ENCODE measurements at places on chromosomes 2 and 18.

GRCh38 chr2:187320846-187321245 is 127.2 kb downstream of the CALCRL start:
- no peak for DNase-seq

GRCh38 chr2:134352844-134353243 is 99.0 kb downstream of the MGAT5 start:
- no peak for DNase-seq

GRCh38 chr2:20067992-20068584 is 16.7 kb upstream of the LAPTM4A start:
- no peak for DNase-seq

- no peak for DNase-seq
Measured at GRCh38 chr2:21039979-21040467, 3.9 kb downstream of the APOB start.

- no peak for DNase-seq
Measured at GRCh38 chr2:46188041-46188716, 109.0 kb upstream of the EPAS1 start.

- DNase-seq, result no peak
Measured at GRCh38 chr2:68238955-68239822, 13.1 kb downstream of the PPP3R1 start.

DNA sequence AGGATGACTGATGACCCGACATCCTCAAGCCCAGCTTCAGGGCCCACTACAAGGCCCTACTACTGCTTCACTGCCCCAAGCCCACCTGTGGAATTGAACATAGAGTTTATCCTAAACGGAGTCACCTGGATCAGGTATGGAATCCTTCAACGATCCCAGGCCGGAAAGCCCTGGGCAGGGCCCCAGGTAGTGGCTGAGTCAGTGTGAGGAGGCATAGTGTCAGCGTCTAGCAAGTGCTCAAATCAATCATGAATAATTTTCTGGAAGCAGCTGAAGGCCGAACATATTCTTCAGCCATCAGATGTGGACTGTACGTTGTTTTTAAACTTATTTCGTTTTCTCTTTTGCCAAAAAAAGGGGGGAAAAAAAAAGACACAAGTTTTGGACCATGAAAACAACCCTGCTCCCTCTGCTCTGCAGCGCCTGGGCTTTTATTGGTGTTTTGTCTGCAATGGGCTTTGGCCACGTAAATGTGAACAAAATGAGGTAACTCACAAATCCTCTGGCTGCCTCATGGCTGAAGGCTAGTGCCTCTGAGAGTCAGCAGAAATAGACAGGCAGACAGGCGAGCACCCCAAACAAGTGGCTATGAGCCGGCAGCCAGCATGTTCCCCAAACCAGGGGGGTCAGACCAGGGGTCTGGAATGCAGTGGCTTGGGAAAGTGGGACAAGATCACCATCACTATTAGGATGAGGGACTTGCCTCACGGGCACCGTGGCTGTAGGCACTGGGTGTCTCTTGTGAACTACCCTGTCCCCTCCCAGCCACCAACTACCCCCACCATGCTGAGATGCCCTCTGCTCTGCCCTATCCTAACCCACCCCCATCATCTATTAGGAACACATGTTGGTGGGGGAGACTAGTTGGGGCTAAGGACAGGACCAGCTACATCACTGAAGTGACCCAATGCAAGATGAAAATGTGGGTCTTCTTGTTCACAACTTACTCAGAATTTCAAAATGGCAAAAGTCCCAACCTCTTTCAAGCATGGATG is 51.4 kb downstream of the TTC32 start:
- no peak for DNase-seq

All from posterior cingulate gyrus (tissue), 11 donors.